ENCODE measurements at places on chromosomes 7 and 10. TPM values are rescaled to one million over a fixed set of nuclear protein-coding genes. Genes with fewer than 3 reads are reported as not detected.

GRCh38 chr10:122014652-122015248, 25.8 kb downstream of the TACC2 start:
- DNase-seq, result no peak

DNA sequence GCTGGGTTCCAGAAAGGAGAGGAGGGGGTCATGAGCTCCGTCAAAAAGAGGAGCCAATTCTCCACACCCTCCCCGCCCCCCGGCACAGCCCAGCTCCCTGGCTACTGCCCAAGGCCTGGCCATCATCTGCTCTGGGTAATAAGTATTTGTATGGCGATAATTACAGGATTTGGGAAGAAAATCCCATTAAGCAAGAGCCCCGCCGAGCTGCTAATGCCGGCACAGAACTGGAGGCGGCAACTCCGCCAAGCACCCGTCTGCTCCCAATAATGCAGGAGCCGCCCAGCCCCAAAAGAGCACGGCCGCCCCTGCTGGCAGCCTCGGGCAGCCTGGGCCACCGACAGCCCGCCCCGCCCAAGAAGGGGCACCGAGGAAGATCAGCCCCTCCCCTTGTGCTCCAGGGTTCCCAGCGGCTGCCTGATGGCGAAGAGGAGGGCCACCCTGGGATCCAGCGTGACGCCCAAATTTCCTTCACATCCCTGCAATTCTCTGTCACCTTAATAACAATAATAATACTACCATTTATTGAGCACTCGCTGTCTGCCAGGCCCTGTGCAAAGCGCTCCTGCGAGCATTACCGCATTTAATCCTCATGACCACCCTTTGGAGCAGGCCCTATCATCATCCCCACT, 5.9 kb downstream of the SLIT1 start:
- DNase-seq, result peak; percentile 93

The TMEM196 gene
- not detected for total RNA-seq

- DNase-seq, result no peak
Observed at GRCh38 chr10:104066945-104067344, 18.7 kb downstream of the COL17A1 start.

The MACC1 gene
- not detected for total RNA-seq

GRCh38 chr7:135856356-135857144, 107.9 kb upstream of the FAM180A start:
- DNase-seq, result no peak

DNA sequence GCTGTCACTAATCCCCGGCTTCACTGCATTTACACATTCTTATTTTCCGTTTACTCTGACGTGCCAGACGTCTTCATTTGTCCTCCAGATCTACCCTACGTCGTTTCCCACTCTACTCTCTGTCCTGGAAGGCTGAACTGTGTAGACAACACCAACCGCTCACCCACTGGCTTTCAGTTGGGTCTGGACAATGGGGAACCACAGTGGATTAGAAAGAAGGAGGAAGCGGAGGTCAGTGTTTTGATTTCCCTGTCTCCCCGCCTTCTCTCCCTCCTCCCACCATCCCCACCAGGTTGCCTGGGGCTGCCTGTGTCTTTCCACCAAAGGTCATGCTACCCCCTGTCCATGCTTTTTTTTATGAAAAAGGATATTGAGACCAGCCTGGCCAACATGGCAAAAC, 14.0 kb upstream of the CTBP2 start:
- no peak for DNase-seq

The ZNF365 gene
- 0.56 TPM for total RNA-seq
